Thoracic aorta (tissue), 2 donors: ENCODE measurements at places on chromosomes 6 and 20. TPM values are rescaled to one million over a fixed set of nuclear protein-coding genes. Genes with fewer than 3 reads are reported as not detected.

DNA sequence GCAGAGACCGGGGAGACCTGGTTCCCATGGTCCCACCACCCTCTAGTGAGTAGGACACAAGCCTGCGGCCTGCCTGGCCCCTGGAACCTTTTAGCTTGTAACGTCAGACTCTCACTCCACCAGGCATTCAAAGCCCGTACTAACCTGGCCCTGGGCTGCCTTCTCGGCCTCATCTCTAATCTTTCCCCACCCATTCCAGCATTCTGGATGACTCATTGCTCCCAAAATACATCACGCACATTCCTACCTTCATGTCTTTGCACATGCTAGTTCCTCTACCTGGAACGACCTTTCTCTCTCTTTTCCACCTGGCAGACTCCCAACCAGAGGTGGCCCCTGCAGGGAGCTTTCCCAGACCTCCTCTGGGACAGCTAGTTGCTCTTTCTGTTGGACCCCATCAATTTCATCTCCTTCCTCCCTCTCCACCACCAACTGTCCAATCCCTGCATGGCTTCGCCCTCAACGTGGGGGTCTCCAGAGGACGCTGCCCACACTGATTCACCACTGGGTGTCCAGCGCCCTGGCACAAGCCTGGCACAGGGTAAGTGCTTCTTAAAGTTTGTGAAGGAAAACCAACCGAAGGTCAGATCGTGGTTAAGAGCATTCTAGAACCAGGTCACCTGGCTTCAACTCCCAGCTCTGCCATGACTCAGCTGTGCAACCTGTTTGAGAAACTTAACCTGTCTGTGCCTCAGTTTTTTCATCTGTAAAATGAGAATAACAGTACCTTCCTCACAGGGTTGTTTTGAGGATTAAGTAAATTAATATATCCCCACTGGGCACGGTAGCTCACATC, 35.2 kb downstream of the JPH2 start:
- DNase-seq, result no peak

GRCh38 chr6:151025076-151025475, 159.6 kb downstream of the MTHFD1L start:
- DNase-seq, result no peak

The NFYA gene
- total RNA-seq, result 9.2 TPM

The CST4 gene
- not detected for total RNA-seq

GRCh38 chr6:1995636-1996035, 249.8 kb downstream of the GMDS start:
- DNase-seq, result no peak

- no peak for DNase-seq
These were observed 113.5 kb downstream of the OGFRL1 start for GRCh38 chr6:71402096-71402495.

GRCh38 chr20:41002842-41003142, 25.8 kb upstream of the TOP1 start:
- DNase-seq, result no peak

- DNase-seq, result no peak
These were observed 21.8 kb upstream of the MCUR1 start for GRCh38 chr6:13836170-13836569.

GRCh38 chr6:63268574-63268973, 51.2 kb downstream of the LGSN start:
- no peak for DNase-seq

DNA sequence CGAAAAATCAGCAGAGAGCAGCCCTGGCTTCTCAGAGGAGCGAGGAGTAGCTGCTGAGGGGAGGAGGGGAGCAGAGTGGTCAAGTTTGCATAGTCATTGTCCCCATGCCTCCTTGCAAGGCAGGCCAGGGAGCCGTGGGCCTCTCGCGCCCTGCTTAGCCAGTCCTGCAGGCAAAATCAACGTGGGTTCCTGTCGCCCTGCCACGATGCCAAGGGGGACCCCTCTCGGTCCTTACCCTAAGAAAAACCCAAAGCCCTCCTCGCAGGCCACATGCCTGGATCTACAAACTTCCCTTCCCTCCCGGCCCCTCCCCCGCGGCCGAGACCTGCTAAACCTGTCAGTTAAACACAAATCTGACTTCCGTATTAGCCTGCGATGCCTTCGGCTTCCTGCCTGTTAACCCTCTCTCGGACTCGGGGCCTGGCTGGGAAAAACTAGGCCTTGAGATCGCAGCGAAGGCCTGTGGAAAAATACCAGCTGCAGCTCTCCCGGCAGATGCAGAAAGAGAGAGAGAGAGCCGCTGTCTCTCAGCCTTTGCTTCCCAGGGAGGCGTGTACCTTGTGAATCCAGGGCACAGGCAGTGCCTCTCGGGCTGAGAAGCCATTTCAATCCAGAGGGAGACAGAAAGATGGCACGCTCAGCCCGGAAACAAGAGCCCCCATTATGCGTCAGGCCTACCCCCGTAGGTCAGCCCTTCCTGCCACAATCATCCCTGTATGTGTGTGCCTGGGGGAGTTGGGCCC, 968 bp upstream of the ZMYND8 start:
- DNase-seq, result peak; percentile 33
